ENCODE measurements at places on chromosomes 2 and 18.

DNA sequence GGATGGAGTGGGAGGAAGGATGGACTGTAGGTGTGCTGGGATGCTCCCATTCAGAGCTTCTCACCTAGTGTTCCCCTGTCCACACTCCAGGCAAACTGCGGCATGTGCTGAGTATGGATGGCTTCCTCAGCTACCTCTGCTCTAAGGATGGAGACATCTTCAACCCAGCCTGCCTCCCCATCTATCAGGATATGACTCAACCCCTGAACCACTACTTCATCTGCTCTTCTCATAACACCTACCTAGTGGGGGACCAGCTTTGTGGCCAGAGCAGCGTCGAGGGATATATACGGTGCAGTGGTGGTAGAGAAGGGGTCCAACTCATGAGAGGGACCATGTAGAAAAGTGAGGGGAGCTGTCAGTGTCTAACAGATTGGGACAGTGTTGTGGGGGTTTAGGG lies 20.2 kb downstream of the PLCD4 start:
- no peak for DNase-seq

- no peak for DNase-seq
Observed at GRCh38 chr2:238848691-238848975, 748 bp downstream of the TWIST2 start.

- no peak for DNase-seq
Observed at GRCh38 chr2:195659114-195659513, 2.1 kb downstream of the SLC39A10 start.

GRCh38 chr18:51235009-51235789 lies 37.7 kb upstream of the MEX3C start:
- no peak for DNase-seq

Measured in HS-5 (cell line).